ENCODE measurements at places on chromosomes 2 and 18. TPM values are rescaled to one million over a fixed set of nuclear protein-coding genes. Genes with fewer than 3 reads are reported as not detected.

The CABYR gene
- 1.4 TPM for total RNA-seq

The POLR1B gene
- total RNA-seq, result 70.1 TPM

The GALM gene
- total RNA-seq, result 2.6 TPM

The IGFBP5 gene
- 2.3 TPM for total RNA-seq

The GALNT3 gene
- 92.9 TPM for total RNA-seq

The UGT1A1 gene
- under 0.01 TPM for total RNA-seq

The CXCR2 gene
- total RNA-seq, result 0.28 TPM

The IL1R2 gene
- 1.7 TPM for total RNA-seq

The TRMT61B gene
- total RNA-seq, result 19.4 TPM

The IL36G gene
- total RNA-seq, result 2.6 TPM

The C2orf78 gene
- total RNA-seq, result not detected

The SLC9A4 gene
- total RNA-seq, result not detected

The SALL3 gene
- total RNA-seq, result not detected

The AQP4 gene
- 0.14 TPM for total RNA-seq

The LGALSL gene
- 17.7 TPM for total RNA-seq

The RPL37A gene
- 1,679 TPM for total RNA-seq

The RGPD6 gene
- total RNA-seq, result 49.1 TPM

The CCDC102B gene
- 1.4 TPM for total RNA-seq

The MBD1 gene
- total RNA-seq, result 157 TPM

The SLC19A3 gene
- 0.36 TPM for total RNA-seq

The FLACC1 gene
- 0.34 TPM for total RNA-seq

The GKN1 gene
- total RNA-seq, result not detected

The TEKT4 gene
- total RNA-seq, result not detected

The FKBP1B gene
- 6.4 TPM for total RNA-seq

The TTC32 gene
- total RNA-seq, result 5.1 TPM

The POTEI gene
- not detected for total RNA-seq

The UGT1A8 gene
- total RNA-seq, result 0.14 TPM

The CTNNA2 gene
- total RNA-seq, result not detected

The CXCR4 gene
- total RNA-seq, result not detected

The IHH gene
- not detected for total RNA-seq

The MCM6 gene
- 5.8 TPM for total RNA-seq

The ECEL1 gene
- not detected for total RNA-seq

The IGFBP2 gene
- 840 TPM for total RNA-seq

The DLGAP1 gene
- total RNA-seq, result not detected

The ERMN gene
- total RNA-seq, result not detected

The PPIL3 gene
- 48.9 TPM for total RNA-seq

The HRH4 gene
- total RNA-seq, result 0.21 TPM

The EHD3 gene
- total RNA-seq, result 1.4 TPM
